ENCODE measurements at places on chromosomes 1 and 21.
A peak's percentile ranks its signal among the peaks of the same experiment; 100 is the strongest.

DNA sequence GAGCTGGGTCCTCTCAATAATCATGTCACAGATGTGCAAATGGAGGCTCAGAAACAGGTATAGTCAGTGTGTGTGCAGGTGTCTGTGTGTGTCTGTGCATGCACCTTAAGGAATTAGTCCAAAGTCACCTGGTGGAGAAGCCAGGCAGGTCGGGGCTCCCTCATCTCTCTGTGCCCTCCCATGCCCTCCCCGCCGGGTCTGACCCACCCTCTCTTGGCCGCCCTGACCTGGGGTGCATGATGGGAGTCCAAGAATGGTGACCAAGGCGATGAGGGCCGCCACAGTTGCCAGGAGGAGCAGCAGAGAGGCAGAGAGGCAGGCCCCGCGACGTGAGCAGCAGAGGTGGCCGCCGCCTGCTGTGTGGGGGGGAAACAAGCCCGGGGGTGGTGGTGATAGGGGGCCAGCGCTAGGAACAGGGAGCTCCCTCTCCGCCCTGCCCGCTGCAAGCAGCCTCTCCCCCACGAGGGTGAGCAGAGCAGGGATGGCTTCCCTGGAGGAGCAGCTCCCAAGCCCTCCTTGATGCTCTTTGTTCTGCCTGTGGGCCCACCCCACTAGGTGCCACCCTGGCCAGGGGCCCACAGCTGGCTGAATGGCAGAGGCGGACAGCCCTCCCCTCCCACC is 3.9 kb downstream of the LDLRAD1 start:
- DNase-seq, result no peak

DNA sequence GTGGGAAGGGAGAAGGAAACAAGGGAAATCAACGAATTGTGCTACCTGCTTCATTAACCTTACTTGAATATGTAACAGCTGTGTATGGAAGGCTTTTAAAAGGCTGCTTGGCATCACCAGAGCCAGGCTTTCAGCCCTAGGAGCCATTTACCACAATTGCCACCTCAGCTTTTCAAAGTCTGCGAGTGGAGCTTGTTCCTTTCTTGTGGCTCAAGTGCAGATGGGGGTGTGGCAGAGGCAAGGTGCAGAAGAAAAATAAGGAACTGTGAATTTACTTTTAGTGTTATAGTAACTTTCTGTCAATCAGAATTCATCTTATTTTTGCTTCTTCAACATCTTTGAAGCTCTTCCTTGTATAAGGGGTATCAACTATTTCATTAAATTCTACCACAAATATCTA is 17.6 kb downstream of the CLCA2 start:
- DNase-seq, result no peak

GRCh38 chr1:230752407-230752806 is 5.2 kb downstream of the CAPN9 start:
- no peak for DNase-seq

DNA sequence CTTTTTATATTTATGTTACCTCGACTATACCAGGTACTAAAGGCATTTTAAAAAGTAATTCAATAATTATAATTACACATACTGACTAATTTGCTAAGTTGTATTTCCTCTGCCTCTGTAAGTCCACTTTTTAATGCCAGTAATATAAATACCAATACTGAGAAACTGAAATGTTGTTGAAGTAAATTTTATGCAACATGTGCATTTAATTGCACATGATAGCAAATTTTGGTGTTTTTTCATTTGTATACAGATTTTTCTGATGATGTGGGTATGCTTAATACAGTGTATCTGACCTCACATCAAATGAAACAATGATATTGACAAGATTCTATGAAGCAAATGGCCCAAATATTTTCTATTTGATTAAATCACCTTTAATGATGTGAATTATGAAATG is 1531.6 kb downstream of the KCNT2 start:
- DNase-seq, result no peak

DNA sequence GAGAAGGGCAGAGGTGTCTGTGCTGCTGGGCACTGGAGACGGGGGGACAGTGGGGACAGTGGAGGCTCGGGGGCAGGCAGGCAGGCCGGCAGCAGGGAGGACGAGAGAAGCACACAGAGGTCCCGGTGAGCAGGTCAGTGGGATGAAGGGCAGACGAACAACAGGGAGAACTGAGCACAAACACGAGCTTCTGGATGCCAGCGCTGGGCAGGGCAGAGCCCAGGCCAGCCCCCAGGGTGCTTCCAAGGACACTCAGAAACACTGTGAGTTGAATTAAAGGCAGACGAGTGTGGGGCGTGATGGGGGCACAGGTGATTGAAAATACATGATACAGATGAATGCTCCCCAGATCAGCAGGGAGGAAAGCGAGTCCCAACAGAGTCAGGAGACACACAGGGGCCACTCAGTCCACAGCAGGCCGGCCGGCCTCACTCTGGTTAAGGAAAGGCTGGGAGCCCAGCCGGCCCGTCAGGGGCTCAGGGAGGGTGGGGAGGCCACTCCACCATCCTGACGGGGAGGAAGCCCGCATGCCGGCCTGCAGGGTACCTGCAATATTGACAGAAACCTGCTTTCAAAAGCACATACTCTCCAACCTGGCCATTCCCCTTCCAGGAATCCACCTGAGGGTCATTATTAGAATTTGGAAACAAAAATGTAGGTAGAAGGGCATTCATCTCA is 14.1 kb downstream of the SLC19A1 start:
- peak; percentile 30 for DNase-seq
